ENCODE measurements at places on chromosomes 2 and 18.
A peak's percentile ranks its signal among the peaks of the same experiment; 100 is the strongest.

- DNase-seq: no peak
These were observed 30.3 kb downstream of the KIF1A start for GRCh38 chr2:240789501-240790369.

DNA sequence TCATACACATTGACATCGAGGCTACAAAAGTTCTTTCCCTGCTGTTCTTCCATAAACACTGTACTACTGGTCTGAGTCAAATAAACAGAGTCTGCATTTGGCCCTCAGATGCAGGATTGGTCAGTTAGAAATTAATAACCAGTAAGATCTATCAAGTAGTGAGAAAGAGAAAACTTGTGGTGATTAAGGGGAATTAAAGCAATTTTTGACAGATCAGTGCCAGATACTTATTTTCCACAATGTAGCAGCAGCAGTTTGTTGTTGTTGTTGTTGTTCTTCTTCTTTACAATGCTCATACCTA is 85.0 kb downstream of the IKZF2 start:
- DNase-seq: no peak

- no peak for DNase-seq
These were observed 32.7 kb downstream of the COX7A2L start for GRCh38 chr2:42328148-42328833.

GRCh38 chr2:83115606-83116005 is 1343.5 kb downstream of the SUCLG1 start:
- no peak for DNase-seq

- no peak for DNase-seq
These were observed 7.4 kb downstream of the NAB1 start for GRCh38 chr2:190656301-190656700.

DNA sequence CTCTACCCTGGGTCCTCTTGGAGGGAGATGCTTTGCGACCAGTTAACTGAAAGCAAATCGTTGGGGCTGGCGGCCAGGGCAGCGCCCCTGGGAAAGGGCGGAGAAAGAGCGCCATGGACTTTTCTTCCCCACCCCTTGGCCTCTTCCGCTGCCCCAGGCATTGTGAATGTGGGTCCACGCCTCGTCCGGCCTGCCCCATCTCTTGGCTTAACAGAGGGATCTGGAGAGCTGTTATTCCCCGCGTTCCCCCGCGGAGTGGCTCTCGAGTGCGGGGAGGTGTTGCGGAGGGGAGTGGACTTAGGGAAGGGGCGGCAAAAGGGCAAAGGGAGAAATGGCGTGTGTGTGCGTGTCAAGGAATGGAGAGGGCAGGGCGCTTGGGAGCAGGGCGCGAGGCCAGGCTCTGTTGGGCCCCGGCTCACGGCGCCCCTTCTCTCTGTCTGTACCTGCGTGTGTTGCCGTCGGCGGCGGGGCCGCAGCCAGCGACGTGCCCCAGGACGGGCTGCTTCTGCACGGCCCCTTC is 6.6 kb downstream of the EMX1 start:
- no peak for DNase-seq

DNA sequence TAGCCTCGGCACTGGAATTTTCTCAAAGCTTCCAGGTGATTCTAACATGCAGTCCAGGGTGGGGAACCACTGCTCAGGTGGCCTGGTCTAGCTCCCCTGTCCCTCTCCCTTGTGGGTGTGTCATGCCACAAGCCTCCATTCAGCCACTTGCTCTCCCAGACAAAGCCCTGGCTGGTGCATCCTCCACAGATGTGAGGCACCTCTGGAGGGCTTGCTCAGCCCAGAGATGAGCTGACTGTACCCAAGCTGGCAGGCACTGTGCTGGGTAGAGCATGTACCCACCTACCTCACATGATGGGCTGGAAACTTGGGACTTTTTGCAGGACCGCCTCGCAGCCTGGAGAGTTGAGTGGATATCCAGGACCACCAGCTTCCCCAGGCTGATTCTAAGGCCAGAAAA is 88.1 kb downstream of the ZBTB7C start:
- no peak for DNase-seq

- DNase-seq: no peak
These were observed 112.8 kb downstream of the ADCYAP1 start for GRCh38 chr18:1017227-1018058.

DNA sequence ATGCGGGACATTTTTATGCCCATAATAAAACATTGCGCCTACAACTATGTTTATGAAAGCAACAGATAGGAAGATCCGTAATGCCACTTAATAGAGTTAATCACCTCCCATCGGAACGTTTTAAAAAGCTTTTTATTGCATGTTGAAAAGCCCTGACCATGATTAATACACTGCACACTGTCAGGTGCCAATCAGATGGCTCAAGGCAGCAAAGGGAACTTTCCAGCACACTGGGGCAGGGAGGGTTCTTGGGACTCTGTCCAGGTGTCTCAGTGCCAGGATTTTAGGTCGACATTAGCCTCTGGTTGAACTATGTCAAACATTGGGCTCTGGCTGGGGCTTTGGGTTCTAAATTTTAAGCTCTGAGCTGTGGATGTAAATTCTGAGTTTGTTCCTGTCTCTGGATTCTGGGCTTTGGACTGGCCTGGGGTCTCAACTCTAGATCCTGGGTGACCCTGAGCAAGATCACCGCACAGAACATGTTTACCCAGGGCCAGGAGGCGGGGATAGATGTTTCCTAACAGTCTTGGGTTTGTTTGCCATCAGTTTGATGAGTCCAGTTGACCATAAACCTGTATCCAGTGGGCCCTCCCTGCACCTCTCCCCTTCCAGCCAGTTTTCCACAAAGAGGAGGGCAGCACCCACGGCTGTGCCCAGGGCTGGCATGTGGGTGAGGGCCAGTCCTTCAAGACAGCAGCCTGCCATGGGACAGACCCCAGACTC is 262.7 kb downstream of the ATAD2B start:
- no peak for DNase-seq

GRCh38 chr2:122105877-122106206 is 350.4 kb downstream of the TSN start:
- no peak for DNase-seq

- DNase-seq: peak; percentile 42
These were observed 170.0 kb downstream of the HRH4 start for GRCh38 chr18:24630346-24630880.

DNA sequence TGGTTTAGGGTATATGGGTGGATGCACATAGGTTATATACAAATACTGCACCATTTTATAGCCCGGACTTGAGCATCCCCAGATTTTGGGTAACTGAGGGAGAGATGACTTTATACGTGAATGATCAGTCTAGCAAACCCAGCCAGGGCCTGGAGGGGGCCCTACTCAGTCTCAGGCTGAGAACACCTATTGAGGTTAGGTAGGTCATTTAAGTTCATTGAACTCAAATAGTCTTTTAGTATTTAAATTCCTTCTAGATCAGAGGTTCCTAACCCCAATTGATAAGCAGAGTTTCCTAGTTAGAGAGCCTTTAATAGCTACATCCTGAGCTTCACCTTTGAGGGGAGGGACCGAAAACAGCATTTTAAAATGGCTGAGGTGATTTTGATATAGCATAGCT is 487.0 kb downstream of the DCC start:
- DNase-seq: no peak

DNA sequence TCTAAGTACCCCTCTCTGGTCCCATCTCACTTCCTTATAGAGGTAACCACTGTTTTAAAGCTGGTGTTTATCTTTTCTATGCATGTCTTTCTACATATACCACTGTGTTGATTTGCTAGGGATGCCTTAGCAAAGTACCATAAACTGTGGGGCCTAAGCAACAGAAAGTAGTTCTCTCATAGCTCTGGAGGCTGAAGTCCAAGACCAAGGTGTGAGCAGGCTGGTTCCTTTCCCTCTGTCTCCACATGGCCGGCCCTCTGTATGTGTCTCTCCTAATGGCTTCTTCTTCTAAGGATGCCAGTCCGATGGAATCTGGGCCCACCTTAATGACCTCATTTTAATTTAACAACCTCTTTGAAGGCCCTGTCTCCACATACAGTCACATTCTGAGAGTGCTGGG is 40.8 kb upstream of the ROCK2 start:
- DNase-seq: no peak

DNA sequence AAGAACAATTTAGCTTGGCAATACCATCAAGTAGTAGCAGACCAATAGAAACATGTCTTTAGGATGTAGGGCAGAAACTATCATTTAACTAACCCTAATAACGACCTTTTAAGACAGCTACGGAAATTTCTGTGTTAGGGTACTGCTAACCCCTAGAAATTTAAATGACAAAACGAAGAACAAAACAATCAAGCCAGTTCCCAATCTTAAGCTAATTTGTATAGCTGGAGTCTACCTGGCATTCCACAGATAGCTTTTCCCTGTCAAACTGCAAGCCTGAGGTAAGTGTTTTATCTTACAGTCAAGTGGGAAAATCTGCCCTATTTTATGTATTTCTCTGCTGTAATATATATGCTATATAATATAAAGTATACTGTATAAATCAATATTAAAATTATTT is 37.6 kb upstream of the CDKL4 start:
- no peak for DNase-seq

- no peak for DNase-seq
These were observed 74.2 kb downstream of the DOCK10 start for GRCh38 chr2:224968051-224968450.

DNA sequence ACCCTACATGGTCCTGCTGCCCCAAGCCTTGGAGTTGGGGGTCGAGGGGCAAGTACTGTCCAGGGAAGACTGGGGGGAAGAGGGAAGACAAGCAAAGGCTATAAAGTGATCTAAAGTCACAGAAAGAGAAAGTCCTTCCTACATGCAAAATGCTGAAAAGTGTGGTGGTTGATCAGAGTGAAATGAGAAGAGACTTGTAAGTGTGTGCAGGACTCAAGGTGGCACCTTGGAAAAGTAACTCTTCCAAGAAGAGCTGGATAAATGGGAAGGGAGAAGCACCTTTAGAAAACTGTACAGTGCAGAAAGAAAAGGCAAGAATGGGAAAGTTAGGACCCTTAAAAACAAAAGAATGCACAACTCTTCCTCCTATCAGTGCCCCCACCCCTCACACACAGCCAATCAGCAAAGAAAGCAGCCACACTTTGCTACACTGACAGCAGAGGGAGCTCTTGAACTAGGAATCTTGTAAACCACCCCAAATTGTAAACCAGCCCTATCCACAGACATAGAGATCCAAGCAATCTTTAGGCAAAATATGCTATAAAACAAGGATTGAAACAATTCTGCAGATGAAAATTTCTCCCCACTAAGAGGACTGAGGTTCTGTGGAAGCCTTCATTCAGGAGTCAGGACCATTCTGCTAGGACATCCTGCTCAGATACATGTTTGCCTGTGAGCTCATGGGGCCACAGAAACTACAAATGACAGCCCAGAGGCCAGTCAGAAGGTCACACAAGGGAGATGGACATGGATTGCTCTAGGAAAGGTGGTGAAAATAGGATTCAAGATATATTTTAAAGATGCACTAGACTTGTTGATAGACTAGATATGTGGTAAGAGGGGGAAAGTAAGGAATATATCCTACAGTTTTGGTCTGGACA is 146.4 kb downstream of the FTCDNL1 start:
- DNase-seq: no peak

DNA sequence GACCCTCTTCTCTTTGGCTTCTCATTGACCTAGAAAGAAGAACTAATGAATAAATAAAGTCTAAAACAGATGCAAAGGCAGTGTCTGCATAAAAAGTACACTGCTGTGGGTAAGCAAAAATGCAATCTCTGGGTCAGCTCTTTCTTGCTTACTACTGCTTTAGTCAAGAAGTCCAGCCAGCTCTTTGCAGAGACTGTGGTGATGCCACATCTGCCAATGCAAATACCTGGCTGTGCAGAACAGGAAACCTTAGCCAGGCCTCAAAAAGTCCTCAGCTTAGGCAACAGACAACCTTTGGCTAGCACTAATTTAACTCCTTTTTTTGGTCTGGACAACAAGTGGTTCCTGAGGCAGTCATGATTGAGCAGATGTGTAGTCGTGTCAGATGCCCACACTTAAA is 73.6 kb upstream of the RND3 start:
- no peak for DNase-seq

DNA sequence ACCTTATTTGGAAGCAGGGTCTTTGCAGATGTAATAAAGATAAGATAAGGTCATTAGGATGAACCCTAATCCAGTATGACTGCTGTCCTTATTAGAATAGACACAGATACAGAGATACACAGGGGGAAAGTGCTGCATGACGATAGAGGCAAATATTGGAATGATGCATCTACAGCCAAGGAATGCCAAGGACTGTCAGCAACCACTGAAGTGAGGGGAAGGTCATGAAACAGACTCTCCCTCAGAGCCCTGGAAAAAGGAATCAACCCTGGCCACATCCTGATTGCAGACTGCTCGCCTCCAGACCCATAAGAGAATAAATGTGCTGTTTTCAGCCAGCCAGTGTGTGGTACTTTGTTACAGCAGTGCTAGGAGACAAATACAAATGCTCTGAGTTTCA is 14.8 kb downstream of the TMEM237 start:
- no peak for DNase-seq

DNA sequence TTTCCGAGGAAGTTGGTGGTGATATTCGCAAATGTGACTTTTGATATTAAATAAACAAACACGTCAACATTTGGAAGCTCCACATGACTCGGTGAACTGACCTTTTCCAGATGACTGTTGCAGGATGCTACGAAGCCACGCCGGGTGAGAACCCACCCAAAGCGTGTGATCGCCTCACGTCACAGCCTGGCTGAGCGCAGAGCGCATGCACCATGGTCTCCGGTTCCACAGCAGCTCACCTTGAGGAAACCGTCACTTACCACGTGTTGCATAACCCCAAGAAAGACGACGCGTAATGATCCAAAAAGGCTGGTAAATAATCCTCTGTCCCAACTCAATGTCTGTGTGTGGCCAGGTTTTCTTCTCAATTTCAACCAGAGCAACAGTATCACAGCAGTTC is 64.5 kb upstream of the CTDP1 start:
- DNase-seq: no peak

DNA sequence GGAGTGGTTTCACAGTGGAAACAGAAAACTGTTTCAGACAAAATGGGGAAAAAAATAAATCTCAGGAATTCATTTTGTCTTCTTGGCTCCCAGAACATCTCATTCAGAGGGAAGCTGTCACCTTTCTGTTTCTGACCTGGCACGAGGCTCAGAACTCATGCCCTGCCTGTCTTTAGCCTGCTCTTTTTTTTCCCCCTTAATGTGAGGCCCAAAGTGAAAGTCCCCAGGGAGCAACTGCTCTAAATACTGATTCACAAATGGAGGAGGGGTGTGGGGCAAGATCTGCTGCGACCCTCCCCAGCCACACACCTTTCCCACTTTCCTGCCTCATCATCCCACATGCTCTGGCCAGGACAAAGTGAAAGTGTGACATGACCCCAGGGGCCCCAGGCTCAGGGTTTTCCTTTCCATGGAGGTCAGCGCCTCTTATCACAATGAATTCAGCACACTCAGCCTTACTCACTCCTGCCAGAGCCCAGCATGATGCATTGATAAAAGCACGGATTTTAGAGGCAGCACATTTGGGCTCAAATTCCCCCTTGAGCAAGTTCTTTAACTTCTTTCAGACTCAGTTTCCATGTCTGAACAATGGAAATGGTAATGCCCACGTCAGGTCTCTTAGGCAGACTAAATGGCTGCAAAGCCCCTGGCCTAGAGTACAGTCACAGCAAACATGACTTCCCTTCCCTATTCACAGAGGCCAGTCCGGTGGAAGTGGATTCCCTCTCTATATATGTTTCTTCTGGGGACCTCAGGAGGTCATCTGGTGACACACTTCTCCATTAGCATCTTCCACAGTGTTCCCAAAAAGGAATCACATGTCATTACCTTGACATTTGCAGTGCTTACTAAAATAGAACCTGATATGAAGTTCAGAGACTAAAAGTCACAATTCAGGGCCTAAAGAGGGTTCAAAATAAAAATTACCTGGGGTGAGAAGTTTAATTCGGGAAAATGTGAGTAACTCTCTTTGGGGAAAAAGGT is 55.3 kb upstream of the TMEM163 start:
- no peak for DNase-seq

GRCh38 chr18:49531678-49532153 is 30.1 kb upstream of the LIPG start:
- DNase-seq: no peak

GRCh38 chr2:43831543-43832294 is 6.9 kb downstream of the ABCG5 start:
- DNase-seq: no peak
